ENCODE measurements at places on chromosomes 3 and 15.

DNA sequence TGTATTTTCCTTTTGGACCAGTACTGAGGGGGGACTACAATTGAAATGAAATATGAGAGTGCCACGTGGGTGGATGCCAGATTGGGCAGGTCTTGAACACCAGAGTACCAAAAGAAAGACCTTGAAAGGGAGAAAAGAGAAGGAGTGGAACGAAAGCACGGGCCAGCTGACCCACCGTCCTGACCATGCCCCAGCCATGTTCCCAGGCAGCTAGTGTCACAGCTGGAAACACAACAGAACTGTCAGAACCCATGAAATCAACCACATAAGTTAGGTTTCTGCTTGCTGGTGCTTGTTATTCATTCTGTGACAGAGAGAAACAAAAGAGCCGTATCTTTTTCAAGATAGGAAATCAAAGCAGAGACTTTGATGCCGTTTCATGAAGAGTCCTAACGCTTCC is 268.8 kb downstream of the MEX3B start:
- DNase-seq: no peak

- no peak for DNase-seq
Observed at GRCh38 chr15:35679186-35679585, 133.2 kb upstream of the DPH6 start.

DNA sequence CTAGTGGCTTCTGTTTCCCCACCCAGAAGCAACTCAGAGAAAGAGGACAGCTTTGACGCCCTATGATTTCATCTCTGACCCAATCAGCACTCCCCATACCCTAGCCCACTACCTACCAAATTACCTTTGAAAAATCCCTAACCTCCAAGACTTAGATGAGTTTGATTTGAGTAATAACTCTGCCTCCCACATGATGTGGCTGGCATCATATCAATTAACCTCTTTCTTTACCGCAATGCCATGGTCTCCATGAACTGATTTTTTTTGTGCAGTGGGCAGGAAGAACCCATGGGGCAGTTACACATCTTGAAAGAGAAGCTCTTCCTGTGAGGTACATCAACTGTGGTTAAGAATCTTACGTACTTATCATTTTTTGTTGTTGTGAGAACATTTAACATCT is 25.5 kb upstream of the APOD start:
- DNase-seq: no peak

DNA sequence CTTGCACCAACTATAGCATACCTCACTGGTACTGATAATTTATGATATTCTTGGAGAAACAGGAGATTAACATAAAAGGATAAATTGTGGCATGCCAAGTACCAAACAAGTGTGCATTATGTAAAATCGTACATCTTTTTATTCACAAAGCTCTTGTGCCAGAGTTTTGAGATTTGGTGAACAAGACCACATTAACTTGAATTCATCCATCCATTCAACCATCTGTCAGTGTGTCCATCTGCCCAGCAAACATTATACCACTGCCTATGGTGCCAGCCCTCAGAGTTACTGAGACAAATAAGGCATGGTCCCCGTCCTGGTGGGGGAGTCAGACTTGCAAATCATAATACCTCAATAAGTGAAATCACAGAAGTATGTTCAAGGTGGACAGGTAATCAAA is 17.0 kb upstream of the NEO1 start:
- no peak for DNase-seq

GRCh38 chr3:106272302-106272701 is 403.5 kb upstream of the CBLB start:
- DNase-seq: no peak

DNA sequence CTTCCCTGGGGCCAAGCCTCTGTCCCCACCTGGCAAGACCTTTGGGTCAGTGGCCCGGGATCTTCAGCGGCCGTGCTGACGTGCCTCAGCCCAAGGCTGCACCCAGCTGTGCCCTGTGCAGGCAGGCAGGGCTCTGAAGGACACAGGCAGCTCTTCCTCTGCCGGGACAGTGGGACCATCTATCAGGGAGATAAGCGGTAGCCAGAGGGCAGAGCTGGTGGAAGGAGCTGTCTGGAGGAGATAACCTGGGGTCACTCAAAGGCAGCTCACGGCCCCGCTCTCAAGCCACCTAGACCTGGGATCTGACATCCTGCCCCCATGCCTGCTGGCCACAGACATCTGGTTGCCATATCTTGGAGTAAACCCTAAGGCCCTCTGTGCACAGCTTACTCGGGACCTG is 27.3 kb downstream of the DUSP7 start:
- DNase-seq: no peak

DNA sequence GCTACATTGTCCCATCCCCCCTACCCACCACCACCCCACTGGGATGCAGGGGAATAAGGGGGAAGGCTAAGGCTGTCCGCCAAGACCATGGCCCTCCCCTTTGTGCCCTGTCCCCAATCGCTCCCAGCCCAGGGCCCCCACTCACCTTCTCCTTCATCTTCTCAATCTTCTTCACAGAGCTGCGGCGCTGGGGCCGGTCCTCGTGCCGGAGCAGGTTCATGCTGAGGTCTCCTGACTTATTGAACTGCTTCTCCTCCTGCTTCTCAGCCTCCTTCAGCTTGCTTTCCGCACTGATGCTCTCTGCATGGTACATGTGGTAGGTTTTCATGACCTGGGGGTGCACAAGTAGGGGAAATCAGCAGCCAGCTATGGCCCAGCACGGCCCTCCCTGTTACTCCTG is 101.0 kb upstream of the RAD18 start:
- DNase-seq: no peak

DNA sequence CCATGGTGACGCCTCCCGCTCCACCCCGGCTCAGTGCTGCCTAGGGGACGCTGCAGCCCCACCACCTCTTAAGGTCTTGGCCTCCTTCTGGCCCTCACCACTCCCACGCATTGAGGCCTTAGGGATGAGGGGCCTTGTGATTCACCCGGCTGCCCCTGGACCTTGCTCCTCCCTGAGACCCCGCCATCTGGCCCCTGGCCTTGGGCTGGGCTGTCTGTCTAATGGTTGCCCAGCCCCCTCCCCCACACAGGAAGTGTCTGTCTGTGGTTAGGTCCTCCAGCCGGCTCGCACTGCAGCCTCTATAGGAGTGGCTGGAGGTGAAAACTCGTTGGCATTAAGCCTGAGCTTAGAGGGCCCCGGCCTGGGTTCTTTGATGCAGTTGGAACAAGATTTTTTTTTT is 21.5 kb upstream of the MTHFS start:
- no peak for DNase-seq

DNA sequence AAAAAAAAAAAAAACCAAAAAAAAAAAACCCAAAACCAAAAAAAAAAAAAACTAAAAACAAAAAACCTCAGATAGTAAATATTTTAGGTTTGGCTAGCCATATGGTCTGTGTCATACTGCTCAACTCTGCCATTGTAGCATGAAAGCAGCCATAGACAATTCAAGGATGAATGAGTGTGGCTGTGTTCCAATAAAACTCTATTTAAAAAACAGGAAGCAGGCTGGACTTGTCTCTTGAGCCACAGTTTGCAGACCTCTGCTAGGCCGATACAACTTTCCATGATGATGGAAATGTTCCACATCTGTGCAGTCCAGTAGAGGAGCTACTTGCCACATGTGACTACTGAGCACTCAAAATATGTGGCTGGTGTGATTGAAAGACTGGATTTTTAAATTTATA is 11.1 kb downstream of the EFCAB12 start:
- DNase-seq: no peak

DNA sequence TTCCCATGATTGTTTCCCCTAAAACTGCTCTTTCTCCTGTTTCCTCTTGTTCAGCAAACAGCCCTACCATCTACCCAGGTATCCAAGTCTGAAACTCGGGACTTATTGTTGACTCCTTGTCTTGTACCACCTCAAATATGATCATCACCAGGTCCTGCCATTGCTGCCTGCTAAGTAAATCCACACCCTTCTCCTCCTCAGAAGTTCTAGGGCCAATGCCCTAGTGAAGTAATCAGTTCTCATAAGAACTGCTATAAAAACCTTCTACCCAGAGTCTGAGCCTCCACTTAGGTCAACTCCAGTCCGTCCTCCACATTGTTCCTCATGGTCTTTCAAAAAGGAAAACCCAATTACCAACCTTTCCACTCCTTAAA is 77.0 kb upstream of the IL12A start:
- DNase-seq: no peak

- DNase-seq: no peak
Observed at GRCh38 chr3:184683900-184684560, 27.8 kb downstream of the MAGEF1 start.

- DNase-seq: no peak
Observed at GRCh38 chr3:170814822-170815221, 55.2 kb downstream of the RPL22L1 start.

DNA sequence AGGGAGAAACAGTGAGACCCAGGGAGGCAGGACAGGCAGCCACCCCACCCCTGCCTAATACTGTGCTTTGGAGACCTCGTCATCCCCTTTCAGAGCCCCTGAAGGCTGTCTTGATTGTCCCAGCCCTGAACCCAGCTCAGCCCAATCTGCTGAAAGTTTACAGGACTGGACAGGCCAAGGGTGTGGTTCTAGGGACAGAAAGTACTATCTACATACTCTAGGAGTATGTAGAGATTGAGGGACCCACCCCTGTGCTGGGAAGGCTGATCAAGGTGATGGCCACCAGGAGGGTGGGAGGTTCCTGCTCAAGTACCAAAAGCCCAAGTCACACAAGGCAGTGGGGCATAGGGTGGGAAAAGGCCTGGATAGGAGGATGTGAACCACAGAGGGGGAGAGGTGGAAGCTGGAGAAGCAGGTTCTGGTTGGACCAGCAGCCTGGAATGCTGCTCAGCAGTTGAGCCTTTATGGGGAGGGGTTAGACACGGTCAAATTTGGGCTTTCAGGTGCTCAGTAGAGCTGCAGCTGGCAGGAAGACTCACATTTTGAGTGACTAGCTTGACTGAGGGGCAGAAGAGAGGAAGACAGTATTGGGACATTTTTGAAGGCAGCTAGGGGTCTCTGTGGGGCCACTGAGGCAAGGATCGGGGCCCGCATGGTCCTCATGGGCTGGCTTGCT is 6.7 kb downstream of the NBEAL2 start:
- DNase-seq: no peak

DNA sequence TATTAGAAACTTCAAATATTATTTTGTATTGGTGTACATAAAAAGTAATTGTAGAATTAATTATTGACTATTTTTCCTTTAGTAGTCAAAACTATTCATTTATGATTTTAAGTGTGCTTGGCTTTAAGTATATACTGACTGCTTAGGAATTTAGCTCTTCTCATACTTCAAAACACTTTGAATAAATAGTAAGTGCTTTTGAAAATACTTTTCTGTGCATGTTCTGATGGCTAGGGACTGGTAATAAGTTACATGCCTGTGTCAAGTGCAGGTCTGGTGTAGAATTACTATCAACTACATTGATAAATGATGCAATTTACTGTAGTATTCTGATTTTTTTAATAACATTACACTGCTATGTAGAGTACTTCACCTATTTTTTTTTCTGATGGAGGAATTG is 397.6 kb upstream of the SGO1 start:
- DNase-seq: no peak

GRCh38 chr15:45402955-45403877 is 24.9 kb upstream of the GATM start:
- peak; percentile 20 for DNase-seq

Measured in fibroblast of skin of scalp (primary cell).